ELF-1 (cell line): ENCODE measurements at places on chromosomes 1 and 21.

DNA sequence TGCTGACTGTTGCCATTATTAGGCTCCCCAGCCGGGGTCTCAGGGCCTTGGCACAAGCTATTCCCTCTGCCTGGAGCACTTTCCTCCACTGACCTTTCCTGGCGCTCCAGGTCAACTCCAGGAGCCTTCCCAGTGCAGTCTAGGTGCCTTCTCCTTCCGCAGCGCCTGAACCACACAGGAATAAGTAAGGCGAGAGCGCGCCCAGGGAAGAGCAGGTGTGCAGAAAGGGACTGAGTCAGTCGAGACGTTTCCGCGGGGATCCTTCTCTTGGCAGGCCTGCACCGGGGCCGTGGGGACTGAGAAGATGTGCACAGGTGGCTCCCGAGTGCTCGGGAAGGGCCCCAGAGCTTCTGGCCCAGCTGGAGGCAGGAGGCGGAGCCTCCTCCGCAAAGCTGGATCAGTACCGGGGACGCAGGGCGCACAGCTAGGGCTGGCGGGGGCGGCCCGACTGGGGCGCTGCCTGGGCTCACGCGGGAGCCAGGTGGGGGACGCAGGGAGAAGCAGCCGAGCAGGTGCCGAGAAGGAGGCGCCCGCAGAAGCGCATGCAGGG is 765 bp upstream of the BMP8A start:
- DNase-seq = peak; percentile 35

- DNase-seq = no peak
These were observed 51.2 kb downstream of the B3GALT5 start for GRCh38 chr21:39663742-39664492.

- no peak for DNase-seq
These were observed 282 bp upstream of the SOD1 start for GRCh38 chr21:31659286-31659535.

GRCh38 chr21:45412909-45413611 is 8.1 kb downstream of the COL18A1 start:
- peak; percentile 70 for DNase-seq

DNA sequence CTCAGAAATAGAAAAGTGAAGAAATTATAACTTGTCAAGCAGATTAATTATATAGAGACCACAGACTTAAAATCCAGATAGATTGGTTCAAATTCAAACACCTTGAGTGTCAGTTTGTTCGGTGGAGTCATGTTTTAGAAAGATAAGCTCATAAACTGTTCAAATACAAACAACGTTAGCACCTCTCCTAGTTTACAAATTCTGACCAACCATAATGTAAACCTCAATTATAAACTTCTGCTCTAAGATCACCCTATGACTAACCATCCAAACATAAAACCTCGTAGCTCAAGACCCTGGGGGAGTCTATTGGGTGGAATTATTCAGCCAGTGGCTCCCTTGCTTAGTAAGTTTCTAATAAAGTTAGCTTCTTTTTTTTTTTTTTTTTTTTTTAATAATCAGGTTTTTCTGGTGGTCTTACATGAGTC is 12.4 kb downstream of the CBR1 start:
- DNase-seq = no peak
